ENCODE measurements at places on chromosomes 7 and 10. TPM values are rescaled to one million over a fixed set of nuclear protein-coding genes. Genes with fewer than 3 reads are reported as not detected.

GRCh38 chr10:114246679-114247305 is 7.7 kb downstream of the VWA2 start:
- no peak overlapping the region for H3K27ac ChIP-seq
- no peaks in the 10 kb centered on the region for H3K4me1 ChIP-seq
- peaks cover 3% of the 10 kb centered on the region for H3K27me3 ChIP-seq

- peaks cover 21% of the 10 kb centered on the region for H3K27me3 ChIP-seq
- peak; percentile 84 for DNase-seq
- peak overlapping the region; percentile 91 for H3K4me3 ChIP-seq
- peak overlapping the region; percentile 100 for H3K27ac ChIP-seq
- peaks cover 46% of the 10 kb centered on the region for H3K4me1 ChIP-seq
- H3K36me3 ChIP-seq = peaks cover 6% of the 10 kb centered on the region
Measured at GRCh38 chr7:191105-191980, 1.0 kb upstream of the FAM20C start.

DNA sequence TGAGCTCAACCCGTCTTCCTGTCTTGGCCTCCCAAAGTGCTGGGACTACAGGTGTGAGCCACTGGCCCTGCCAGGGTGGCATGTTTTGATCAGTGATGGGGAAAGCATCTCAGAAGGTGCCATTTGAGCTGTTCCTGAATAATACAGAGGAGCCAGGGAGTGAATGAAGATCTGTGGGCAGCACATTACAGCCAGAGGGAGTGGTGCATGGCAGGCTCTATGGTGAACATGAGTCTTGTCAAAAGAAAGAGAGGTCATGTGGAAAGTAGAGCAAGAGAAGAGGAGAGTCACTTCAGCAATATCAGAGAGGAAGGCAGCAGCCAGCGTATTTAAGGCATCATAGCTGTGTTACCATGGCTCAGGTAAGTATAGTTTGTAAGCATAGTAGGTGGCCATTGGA is 275.7 kb upstream of the LRGUK start:
- no peaks in the 10 kb centered on the region for H3K36me3 ChIP-seq
- peaks cover 17% of the 10 kb centered on the region for H3K4me1 ChIP-seq
- no peak for DNase-seq
- H3K27ac ChIP-seq = no peak overlapping the region

The TMEM196 gene
- 3.6 TPM for total RNA-seq

DNA sequence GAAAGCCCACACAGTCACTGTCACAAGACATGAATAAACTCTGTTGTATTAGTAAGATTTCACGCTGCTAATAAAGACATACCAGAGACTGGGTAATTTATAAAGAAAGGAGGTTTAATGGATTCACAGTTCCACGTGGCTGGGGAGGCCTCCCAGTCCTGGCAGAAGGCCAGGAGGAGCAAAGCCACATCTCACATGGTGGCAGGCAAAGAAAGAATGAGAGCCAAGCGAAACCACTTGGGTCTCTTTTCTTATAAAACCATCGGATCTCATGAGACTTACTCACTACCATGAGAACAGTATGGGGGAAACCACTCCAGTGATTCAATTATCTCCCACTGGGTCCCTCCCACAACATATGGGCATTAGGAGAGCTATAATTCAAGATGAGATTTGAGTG is 110.2 kb downstream of the ST8SIA6 start:
- H3K36me3 ChIP-seq = peaks cover 13% of the 10 kb centered on the region
- H3K4me3 ChIP-seq = no peak overlapping the region
- no peak for DNase-seq
- H3K4me1 ChIP-seq = no peaks in the 10 kb centered on the region

The EBLN1 gene
- total RNA-seq = not detected

The SUN3 gene
- not detected for total RNA-seq

The DUSP5 gene
- total RNA-seq = 2.4 TPM

DNA sequence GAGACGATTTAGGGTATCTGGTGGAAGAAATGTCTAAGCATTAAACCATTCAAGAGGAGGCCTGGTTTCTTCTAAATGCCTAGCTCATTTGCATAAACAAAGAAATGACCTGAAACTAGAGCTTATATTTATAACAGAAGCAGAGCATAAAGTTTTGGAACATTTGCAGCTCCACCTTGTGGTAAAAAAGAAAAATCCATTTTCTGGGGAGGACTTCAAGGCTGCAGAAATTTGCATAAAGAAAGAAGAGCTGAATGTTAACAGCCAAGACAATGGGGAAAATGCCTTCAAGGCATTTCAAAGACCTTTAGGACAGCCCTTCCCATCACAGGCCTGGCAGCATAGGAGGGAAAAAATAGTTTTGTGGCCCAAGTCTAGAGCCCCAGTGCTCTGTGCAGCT is 362.0 kb downstream of the ZNF248 start:
- no peak overlapping the region for H3K27ac ChIP-seq
- H3K4me1 ChIP-seq = no peaks in the 10 kb centered on the region
- no peak for DNase-seq
- no peaks in the 10 kb centered on the region for H3K36me3 ChIP-seq
- no peak overlapping the region for H3K4me3 ChIP-seq

Data from glutamatergic neuron (in vitro differentiated cells).